CMK (cell line): ENCODE measurements at places on chromosomes 5 and 9.

DNA sequence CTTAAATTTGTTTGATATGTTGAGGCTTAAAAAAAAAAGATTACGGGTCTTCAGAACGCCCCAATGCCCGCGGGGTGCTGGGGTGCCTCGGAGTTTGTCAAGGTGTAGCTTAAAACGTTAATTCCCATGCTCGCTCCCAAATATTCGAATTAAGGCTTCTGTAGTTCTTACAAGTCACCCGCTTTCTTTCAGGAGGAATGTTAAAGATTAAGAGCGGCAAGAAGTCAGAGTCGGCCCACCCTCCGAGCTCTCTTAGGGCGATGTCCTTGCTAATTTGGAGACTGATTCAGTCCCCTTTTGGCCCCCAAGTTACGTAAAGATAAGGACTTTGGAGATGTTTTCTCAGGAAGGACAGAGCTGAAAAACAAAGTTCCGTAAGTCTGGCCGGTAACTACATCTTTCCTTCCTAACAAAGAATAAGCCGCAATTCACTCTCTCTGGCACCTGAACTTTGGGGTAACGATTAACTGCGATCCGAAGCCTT is 746 bp upstream of the NPM1 start:
- DNase-seq: no peak

- no peak for DNase-seq
Measured at GRCh38 chr9:116712781-116713180, 25.7 kb downstream of the TRIM32 start.

- DNase-seq: no peak
Measured at GRCh38 chr5:119949426-119949999, 320.2 kb downstream of the FAM170A start.

- no peak for DNase-seq
Measured at GRCh38 chr5:55316837-55317236, 9.0 kb downstream of the MTREX start.

DNA sequence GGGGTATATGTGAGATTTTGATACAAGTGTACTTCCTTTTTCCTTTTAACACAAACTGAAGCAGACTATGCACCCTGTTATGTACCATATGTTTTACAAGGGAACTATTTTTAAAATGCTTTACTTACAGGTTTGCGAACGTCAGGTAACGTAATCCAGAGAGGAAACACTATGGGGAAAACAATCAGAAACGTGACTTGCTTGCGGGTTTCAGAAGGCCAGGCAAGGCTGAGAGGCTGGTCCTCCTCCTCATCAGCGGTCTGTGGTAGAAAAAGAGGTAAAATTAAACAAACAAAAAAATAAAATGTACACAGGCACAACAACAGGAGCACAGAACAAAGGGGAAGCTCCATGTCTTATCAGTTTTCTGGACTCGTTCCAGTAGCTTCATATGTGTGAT is 141.2 kb downstream of the ACER2 start:
- DNase-seq: no peak

DNA sequence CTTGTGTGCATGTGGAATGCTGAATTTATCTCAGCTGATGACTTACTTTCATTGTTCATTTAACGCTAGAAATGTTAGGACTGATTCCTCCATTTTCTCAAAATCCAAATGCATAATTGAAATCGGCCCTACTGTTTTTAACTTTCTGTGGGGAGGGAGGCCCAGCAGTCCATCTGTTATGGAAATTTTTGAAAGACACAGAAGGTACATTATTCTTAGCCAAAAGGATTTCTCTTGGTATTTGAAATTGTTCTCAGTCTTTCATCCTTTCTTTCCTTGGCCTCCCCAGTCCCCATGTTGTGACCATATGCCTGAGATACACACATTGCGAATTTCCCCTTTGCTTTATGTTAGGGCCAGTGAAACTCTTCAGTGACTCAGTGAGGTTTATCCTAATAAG is 549.9 kb downstream of the IRX1 start:
- DNase-seq: no peak

GRCh38 chr5:150353032-150353675 is 4.3 kb upstream of the TCOF1 start:
- no peak for DNase-seq

DNA sequence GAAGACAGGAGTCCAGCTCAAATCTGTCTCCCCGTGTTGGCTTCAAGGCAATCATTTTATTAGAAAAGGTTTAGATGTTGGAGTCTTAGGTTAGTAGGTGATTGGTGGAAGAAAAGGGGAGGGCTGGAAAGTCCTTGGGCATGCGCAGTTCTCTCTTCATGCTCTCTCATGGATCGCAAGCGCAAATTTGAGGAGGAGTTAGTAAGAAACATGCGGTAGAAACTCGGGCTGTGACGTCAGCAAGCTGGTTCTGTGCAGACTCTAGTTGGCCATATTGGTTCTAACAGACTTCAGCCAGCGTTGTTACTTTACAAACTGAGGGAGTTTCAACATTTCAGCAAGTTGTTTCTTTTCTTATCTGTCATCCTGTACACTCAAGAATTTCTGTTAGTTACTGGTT is 392.2 kb downstream of the CDK5RAP2 start:
- DNase-seq: no peak

GRCh38 chr9:115234094-115234493 is 116.1 kb upstream of the TNC start:
- DNase-seq: no peak

- no peak for DNase-seq
Measured at GRCh38 chr9:126225611-126226609, 100.7 kb upstream of the MVB12B start.

DNA sequence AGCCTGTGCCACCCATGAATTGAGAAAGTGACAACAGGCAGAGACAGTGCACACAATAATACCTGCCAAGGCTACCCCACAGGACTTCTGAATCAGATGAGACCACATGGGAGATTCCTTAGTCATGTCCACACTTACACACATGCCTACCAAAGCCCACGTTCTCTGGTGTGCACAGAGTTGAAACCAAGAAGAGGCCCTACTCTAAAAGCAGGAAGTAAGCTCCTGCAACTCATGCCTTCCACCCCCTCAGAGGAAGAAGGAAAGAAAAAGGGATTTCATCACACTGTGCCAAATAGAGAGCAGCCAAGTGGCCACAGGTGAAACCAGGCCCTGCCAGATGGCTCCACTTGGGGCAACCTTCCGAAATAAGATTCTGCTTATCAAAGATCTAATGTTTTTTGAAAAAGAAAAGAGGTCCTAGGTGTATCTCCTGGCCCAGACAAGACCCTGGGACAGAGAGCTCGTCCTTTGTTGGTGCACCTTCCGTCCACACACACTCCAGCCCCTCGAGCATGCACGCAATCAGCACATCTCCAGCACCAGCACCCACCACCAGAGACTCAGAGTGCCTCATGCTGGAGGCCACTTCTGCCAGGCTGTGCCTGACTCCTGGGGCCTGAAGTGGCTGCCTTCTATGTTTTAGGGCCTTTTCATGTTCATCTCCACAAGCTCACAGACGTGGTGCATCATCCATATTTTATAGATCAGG is 114.6 kb upstream of the SPOCK1 start:
- no peak for DNase-seq

DNA sequence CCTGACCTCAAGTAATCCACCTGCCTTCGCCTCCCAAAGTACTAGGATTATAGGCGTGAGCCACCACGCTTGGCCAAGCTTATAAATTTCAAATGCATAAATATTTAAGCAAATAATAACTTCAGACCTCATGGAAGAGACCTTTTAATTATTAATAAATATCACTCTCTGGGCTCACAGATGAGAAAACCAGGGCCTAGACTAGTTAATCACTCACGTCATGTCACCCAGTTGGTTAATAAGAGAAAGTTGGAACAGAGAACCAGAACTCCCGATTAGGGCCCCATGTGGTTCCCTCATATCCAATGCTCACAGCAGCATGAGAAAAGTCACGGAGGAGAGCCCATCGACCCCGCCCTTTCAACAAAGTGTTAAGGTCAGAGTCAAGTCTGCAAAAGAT is 79.3 kb downstream of the EPB41L4A start:
- no peak for DNase-seq

GRCh38 chr9:115362101-115362500 is 244.1 kb upstream of the TNC start:
- DNase-seq: no peak
